NCI-H1930 (cell line): ENCODE measurements at places on chromosomes 5 and 9.

DNA sequence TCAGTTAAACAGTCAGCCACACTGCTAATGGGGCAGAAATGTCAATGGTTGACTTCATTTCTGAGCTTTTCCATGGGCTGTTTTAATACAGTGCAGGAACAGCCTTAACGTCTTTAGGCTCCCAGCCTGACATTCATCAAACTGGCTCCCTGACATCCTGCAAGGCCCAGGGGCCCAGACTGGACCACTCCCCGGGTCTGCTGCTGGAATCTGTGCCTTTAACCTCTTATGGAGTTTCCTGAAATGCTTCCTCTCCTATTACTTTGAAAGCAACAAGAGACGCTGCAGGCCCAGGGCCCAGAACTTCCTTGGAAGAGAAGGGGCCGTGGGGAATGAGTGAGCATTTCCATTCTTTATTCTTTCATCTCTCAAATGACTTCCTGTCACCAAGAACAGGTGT, 216.8 kb upstream of the PANK3 start:
- no peak for DNase-seq

GRCh38 chr5:172156541-172156994, 31.5 kb downstream of the STK10 start:
- no peak for DNase-seq

DNA sequence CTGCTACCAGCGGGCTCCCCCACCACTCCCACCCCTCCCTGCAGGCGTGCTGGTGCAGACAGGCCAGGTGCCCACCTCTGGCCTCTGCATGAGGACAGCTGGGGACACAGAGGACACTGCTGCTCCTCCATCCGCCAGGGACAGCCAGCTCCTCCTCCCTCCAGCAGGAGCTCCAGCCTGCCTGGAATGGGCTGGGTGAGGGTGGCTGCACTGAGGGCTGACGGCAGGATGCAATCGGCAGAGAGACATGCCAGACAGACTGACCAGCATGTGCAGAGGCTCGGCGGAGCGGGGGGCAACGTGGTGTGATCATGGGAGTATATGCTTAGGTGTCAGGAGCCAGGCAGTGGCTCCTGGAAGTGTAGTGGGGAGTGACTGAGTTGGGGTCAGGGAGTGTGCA, 68.4 kb downstream of the RASGEF1C start:
- DNase-seq = no peak

DNA sequence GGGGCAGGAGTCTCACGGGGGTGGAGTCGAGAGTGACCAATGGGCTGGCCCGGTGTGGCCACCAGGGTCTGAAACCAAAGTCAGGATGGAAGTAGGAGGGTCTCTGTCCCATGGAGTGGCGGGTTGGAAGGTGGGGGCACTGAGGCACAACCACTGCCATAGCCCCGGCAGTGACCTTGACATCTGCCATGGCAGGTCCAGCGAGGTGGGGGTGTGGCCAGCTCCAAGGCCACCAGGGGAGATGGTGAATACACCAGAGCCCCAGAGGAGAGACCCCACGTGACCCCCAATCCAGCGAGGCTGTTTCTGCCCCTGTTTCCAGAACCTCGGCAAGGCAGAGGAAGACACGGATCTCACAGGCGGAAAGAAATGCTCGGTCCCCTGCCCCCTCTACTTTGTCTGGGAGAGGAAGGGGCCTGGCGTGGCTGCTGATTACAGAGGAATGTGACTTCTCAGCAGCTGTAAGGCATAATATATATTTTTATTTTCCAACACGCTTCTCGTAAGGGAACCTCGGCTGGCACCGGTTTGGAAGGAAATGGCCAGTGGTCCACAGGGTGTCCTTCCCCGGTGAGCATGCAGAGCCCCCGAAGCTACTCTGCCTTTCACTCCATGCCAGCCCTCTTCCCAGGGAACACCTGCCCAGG, 105.7 kb upstream of the SARDH start:
- DNase-seq = no peak

DNA sequence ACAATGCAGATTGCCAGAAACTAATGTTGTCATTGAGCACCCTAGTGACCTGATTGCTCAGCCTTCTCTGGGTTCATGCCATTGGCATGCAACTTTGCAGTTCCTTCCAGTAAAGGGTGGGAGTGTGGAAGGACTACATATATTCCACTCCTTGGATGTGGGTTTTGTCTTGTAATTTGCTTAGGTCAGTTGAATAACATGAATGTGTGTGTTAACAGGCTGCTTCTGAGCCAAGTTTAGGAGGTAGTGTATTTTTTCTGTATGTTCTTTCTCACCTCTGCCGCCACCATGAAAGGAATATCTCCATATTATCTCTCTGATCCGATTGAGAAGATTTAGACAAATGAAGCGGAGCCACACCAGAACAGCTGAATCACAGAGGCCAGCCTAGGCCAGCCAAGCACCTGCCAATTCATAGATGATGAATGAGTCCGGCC, 1929.6 kb upstream of the CDH6 start:
- no peak for DNase-seq

DNA sequence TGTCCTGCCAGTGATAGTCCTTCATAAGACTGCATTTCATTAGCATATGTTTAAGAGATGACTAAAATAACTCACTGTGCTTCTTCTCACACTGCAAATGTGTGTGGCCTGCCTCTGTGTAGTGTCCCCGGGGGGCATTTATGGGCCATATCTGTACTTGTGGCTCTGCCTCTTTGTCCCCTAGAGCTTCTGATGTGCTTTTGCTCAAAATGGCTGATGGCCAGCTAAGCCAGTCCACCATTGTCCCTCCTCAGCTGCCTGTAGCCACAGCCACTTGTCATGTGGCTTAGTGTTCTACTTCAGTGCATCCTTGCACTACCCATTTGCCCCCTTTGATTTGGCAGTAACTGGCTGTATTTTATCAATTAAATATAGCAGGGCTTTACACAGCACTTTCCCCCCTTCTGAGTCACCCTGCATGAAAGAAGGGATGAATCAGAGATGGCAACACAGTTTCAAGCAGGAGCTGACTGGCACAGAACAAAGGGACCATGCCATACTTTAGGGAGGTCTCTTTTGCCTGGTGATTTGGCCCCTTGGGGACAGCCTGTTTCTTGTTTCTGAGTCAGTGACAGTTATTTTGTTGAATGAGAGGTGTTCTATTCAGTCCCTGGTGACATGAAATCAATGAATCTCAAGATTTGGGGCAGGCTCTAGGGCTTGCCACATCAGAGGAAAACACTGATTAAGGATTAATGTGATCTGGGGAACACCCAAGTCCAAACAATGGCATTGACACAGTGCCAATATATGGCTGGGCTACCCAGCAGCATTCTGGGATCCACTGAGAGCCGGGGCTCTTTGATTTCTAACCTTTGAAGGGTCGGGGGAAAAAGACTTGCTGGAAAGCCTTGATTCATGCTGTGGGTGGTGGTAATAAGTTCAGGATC, 245.5 kb downstream of the SMARCA2 start:
- DNase-seq = no peak

DNA sequence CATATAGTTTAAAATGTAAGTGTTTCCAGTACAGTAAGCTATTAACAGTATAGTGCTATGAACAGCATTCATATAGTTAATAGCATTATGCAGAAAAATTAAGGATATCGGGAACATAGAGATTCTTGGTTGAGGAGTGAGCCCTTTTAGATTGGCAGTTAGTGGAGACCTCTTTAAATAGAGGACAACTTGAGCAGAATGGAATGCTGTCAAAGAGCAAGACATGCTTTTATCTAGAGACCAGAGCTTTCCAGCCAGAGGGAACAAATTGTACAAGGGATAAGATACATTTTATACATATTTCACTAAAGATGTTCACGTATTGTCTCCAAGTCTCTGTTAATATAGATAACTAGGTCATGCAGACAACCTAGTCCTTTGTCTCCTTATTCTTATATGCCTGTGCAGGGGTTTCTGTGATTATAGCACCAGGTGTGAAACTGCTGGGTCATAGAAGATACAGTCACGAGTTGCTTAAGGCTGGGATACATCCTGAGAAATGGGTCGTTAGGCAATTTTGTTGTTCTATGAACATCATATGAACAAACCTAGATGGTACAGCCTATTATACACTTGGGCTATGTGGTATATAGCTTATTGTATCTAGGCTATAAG, 6.0 kb downstream of the IPO11 start:
- no peak for DNase-seq

GRCh38 chr5:107779437-107779836, 108.7 kb upstream of the EFNA5 start:
- DNase-seq = no peak

GRCh38 chr9:13429301-13430190, 150.1 kb upstream of the MPDZ start:
- no peak for DNase-seq
